CD4-positive, alpha-beta T cell treated with Interleukin-6 for 4 hours (primary cell): ENCODE measurements at places on chromosomes 5 and 9.

DNA sequence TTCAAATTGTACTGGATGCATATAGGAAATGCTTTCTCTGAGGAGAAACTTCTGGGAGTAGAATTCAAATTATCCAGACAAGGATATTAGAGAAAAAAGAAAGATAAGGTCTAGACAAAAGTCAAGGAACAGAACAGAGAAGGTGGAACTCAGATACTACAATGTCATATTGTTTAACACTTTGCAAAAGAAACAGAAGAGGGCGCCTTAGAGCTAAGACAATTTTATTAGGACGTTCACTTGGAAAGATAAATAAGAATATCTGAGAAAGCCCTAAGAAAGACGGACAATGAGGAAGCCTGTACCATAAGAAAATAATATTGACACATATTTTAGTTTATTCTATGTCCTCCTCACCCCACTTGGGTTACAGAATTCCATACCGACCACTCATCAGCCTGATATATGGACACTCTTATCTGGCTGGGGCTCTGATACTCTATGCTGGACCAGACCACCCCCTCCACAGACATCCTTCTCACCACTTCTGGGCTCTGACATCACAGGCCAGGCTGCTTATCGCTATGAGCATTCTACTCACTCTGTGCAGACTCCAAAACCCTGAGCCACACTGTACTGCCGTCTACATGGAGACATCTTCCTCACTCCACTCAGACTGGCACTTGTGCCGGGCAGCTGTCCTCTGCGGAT lies 9.1 kb upstream of the AK3 start:
- DNase-seq, result no peak

DNA sequence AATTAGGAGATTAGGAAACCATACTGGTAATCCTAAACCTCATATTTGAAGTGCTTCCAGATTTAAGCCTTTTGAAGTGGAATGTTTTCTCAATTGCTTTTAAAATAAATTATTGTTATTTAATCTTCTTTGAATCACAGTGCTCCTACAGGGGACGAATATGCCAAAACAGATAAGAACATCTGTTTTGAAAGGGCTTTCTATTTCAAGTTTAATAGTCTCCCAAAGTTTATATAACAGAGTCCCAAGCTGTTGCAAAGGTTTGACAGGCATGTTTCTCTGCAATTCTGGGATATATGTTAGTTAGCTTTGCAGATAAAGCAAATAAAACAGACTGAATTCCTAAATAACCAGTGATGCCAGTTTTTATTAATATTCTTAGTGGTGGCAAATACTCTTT lies 803.7 kb downstream of the TLE4 start:
- no peak for DNase-seq

GRCh38 chr5:127936439-127936972 lies 147.1 kb upstream of the SLC12A2 start:
- no peak for DNase-seq

GRCh38 chr5:9596171-9596780 lies 33.9 kb downstream of the TAS2R1 start:
- no peak for DNase-seq

DNA sequence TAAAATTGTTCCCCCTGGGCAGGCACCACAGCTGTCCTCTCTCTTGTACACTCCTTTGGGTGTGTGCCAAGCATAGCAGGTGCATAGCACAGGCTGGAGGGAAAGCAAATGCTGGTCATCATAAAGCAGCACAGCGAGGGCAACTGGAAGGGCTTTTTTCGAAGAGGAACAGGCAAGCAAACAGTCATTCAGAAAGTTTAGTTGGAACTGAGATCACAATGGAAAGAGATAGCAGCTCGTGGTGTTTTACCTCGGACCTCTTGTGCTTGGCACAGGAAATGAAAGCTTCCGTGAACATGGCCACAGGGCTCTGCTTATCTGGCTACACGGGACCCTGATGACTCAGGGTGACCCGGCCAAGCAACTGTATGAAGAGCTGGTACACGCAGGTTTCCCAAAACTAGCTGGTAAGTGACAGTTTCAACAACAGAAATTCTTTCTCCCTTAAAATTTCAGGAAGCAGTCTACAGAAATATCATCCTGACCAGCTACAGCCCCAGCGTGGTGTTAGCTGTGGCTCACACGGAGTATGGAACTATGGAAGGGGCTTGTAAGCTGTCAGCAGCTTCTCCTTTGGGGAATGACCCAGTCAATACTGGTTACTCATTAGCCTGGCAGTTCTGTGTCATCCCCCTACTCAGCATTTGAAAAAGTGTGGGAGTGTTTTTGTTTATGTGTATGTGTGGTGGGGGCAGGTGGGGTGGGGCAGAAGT lies 48.1 kb downstream of the POC5 start:
- DNase-seq, result peak; percentile 53
